NCI-H2107 (cell line): ENCODE measurements at places on chromosomes 5 and 9.
A peak's percentile ranks its signal among the peaks of the same experiment; 100 is the strongest.

DNA sequence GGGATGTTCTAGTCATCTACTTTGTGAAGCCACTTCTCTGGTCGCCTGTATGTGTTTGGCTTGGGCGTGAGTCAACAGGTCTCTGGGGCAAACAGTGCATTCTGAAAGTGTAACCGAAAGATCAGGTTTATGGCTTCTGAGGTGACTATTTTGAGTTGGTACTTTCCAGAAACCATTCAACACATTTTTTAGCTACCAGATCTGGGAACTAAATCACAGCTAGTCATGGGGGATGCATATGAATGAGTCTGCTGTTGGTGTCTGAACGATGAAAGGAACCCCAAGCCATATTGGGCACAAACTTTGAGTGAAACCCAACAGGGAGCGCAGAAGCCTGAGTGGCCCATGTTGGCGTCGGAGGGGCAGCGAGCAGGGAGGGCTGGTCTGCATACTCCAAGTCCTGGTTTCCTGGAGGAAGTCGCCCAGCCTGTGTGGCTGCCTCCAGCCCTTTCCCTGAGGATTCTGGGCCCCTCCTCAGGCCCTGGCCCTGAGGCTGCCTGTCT is 35.3 kb downstream of the UBE2QL1 start:
- no peak for DNase-seq

DNA sequence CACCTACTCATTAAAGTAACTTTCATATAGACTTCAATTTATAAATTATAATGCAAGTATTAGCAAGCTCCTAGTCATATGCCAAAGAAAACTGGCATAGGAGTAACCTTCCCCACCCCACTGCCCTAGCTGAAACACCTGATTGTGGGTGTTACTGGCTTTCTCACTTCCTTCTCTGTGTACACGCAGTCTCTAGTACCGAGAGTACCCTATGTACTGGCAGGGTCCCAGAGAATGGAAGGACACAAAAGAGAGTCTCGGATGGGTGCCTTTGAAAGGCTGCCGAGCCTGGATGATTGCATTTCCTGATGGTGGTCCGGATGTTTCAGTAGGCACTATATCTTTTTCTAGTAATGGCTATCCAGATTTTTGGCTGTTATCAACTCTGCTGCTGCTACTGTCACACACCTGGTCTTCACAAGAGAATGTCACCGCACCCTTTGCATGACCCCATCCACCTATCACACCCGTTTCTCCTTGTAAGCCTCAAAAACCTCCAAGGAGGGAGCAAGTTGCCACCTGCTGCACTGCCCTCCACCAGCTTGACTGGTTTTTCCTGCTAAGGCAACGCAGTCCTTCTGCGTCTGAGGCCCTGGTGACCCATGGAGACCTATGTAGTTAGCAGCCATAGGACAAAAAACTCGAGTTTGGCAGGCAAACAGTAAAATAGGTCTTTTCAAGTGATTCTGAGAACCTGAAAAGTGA is 53.8 kb upstream of the CLINT1 start:
- peak; percentile 54 for DNase-seq

DNA sequence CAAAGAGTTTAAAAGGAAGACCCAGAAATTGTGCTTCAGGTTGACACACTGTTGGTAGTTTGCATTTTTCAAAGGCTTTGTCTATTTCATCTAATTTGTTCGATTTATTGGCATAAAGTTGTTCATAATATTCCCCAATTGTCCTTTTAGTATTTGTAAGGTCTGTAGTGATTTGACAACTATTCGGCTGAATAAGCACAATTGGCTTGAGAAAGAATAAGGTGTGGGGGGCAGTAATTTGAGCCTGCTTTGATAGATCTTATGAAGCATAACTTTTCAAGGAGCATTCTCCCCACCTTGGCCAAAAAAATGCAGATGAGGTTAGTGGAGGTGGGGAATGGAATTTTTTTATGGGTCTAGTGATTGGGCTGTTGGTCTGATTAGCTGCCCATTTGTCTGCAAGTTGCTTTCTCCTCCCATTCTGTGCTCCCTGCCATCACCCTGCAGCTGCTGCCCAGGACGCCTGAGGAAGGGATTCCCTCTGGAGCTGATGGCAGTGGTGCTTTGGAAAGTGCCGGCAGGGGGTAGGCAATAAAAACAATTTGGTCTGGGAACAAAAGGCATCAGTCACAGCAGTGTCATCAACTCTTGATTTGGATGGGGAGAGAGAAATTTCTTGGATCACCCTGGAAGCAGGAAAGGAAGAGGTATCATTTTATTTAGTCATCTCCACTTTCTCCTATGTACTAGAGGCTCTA is 26.6 kb downstream of the WNT8A start:
- no peak for DNase-seq

DNA sequence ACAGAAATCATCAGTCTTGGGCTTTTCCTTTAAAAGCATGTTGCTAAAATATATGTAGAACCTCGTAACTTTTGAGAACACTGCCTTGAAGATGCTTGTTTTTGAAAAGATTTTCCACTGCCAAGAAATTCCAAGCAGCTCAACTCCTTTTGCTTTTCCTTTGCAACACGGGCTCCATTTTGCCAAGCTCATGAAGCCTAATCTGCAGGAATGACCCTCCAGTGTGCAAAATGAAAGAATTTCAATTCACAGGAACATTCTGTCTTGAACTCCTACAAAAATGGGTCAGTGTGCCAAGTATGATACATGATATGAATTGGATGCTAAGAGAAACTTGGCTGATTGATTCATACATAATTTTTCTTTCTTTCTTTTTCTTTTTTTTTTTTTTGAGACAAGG is 35.4 kb upstream of the ERCC6L2 start:
- DNase-seq, result no peak

DNA sequence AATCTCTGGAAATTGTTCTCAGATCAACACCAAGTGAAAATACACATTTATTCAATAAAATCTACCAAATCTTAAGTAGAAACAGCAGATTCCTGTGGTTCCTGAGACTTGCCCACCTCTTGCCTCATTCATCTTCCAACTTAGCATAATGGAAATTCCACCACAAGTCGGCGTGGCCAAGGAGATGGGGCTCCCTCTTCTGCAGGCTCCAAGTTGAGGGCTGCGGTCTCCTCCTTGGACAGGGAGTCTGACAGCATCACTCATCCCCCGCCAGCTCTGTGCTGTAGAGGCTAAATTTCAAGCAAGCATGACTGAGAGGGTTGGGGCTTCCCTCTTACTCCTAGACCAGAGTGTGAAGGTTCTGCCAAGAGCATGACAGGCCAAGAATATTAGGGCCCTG is 273.7 kb downstream of the DIRAS2 start:
- DNase-seq, result no peak

DNA sequence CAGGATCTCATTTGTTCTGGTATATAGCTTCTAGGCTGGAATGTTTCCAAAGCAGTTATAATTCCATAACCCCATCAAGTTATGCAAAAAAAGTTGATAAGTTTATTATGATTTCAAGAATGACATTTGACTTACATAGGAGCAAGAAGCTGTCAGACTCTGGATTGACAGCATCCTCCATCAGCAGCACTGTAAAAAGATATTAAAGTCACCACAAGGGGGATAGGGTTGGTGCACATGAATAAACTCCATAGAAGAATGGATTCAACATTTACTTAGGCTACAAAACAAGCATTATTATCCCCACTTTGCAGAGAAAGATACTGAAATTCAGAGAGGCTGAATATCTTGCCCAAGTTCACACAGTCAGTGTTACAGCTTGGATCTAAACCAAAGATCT is 208.9 kb upstream of the SLC30A5 start:
- no peak for DNase-seq

DNA sequence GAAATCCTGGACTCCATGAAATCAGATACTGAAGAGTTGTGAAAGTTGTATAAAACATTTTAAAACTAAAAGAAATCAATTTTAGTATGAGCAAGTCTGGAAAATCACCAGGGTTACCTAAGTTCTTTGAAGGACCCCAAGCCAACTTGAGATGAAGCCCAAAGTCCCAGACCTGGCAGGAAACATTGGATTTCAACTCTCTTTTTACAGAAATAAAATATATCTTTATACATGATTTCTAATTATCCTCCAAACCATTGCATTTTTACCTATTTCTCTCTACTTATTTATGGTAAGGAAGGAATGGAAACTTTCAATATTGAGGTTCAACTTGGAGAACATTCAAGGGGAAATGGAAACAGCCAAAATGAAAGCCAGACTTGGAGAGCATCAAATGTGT is 390.6 kb upstream of the C9orf72 start:
- DNase-seq, result no peak

- DNase-seq, result no peak
These were observed 36.4 kb upstream of the TCF7 start for GRCh38 chr5:134077926-134078580.

DNA sequence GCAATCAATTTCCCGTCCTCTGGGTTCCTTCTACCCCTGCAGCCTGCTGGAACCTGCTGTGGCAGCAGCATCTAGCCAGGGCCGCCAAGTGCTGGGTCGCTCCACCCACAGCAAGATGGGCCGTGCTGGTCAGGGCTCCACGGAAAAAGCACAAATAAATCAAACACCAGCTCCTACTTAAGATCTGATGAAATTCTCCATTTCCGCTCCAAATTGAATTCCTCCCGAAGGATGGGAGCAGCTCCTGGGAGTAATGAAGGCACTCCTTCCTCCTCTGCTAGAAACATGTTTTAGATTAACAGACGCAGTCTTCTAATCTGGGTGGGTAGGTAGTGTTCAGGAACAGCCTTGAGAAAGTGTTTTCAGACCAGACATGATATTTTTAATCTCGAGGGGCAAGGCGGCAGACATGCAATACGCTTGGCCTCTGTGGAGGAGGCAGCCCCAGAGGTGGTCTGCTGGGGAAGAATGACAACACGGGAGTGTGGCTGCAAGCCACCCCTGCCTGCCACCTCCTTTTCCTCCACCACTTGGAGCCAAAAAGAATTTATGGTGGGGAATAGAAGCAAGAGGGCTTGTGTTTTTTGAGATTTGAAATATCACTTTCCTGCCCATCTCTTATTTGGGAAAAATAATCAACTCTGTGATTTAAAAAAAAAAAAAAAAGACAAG is 194.1 kb downstream of the AOPEP start:
- DNase-seq, result no peak

- DNase-seq, result no peak
These were observed 17.0 kb upstream of the TNC start for GRCh38 chr9:115134941-115135340.

- no peak for DNase-seq
These were observed 560 bp downstream of the SCAI start for GRCh38 chr9:125142560-125143376.

DNA sequence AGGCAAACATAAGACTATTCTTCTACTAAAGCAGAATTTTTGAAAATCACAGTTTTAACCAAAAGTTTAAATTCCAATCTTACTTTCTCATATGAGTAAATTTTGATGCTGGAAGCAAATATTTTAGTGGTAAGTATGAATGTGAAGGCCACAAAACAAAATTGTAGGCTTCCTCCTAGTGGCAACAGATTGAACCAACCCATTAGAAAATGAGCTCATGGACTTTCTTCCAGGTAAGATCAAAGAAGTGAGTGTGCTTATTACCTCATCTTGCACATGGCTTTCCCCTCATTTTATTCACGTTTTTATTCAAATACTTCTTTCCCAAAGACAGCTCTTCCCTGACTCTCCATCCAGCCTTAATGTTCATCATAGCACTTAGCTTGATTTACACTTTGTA is 16.5 kb upstream of the RLN2 start:
- no peak for DNase-seq

GRCh38 chr5:78076351-78076750 is 218.1 kb downstream of the AP3B1 start:
- no peak for DNase-seq

GRCh38 chr5:32044434-32044833 is 129.7 kb downstream of the GOLPH3 start:
- no peak for DNase-seq

DNA sequence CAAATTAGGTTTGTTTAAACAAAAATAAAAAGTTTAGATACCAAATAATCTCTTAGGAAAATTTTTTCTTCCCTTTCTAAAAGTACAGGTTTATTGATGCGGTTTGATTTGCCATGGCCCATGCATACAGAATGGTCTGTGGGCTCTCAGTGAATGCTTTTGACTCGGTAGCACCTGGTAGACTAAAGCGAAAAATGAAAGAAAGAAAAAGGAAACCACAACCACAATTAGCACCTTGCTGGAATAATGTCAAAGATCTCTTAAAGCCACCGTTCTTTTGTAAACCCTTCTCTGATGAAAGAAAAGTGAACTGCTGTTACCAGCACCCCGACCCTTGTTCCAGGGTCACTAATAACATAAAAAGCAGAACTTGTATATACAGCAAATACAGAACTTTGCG is 157.9 kb downstream of the NFIB start:
- DNase-seq, result peak; percentile 51

GRCh38 chr9:121782514-121783110 is 131.2 kb downstream of the DAB2IP start:
- no peak for DNase-seq

GRCh38 chr5:4995014-4995413 is 145.1 kb upstream of the ADAMTS16 start:
- no peak for DNase-seq

DNA sequence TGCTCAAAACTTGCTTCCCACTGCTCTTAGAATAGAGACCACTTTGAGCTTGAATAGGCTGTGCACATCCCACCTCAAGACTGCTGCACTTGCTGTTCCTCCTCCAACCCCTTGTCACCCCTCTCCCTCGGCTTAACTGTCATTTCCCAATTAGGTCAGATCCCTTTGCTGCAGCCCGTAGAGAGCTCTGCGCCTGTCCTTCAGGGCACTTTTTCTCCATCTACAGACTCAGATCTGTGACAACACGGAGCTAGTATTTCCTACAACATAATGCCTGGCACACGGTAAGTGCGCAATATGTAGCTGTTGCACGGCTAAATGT is 485 bp upstream of the HABP4 start:
- DNase-seq, result no peak

GRCh38 chr9:131608493-131609037 is 63.2 kb downstream of the PRRT1B start:
- DNase-seq, result no peak

GRCh38 chr9:18473652-18474279 is at the start of gene ADAMTSL1:
ADAMTSL1 (plus strand) TSS chr9:18474153; CDS start chr9:18474233, 80 bp downstream.
- peak; percentile 16 for DNase-seq
